ENCODE measurements at places on chromosomes 1 and 21.

DNA sequence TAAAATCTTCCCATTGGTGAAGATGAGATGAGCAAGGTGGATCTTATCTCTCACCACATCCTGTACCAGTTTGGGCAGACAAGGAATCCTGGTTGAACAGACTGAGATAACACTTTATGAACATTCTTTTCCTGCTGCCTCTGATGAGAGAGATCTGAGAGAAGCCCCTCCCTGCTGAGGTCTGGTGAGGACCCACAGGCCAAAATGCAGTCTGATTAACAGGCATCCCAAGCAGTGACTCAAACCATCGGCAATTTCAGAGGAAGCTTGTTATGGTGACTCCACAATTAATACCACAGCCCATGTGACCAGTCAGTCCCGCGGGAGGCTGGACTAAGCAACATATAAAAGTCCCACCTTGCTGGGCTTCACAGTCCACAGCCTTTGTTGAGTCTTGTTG, at the start of gene PRR9:
Gene PRR9 (plus strand): TSS at position 373 of the 400 bp plus-strand sequence. CDS start 561 bp downstream, outside the sequence.
- no peak for DNase-seq

GRCh38 chr1:101945884-101946283, 50.8 kb downstream of the OLFM3 start:
- no peak for DNase-seq

DNA sequence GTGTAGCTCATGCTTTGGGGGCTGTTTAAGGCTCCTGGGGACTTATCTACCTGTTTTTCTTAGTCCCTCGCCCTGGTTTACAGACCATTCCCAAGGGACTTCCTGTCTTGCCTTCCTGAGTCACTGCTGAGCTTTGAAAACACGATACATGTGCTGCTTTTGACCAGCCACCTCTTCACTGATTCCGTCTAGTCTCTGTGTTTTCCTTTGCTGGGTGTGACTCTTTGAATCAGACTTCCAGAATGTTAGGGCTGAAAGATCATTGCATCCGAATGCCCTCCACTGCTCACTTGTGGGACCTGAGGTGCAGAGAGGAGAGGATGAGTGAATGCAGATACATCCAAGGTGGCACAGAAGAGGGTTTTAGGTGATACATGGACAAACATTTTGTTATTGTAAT, 35.4 kb upstream of the CITED4 start:
- no peak for DNase-seq

DNA sequence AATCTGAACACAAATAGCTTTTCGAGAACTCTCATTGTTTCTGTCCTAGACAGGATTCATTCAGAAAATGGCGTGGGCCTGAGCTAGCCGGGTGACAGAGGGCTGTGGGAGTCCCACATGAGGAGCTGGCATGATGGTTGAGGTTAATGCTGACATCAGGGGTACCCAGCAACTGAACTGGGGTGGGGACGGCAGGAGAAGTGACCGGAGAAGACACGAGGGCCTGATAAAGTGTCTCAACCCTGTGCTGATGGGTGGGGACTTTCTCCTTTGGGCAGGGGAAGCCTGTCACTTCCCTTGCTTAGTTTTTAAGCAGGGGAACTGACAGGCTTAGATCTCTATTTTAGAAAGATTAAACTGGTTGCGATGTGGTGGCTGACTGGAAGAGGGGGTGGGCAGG, 14.6 kb downstream of the CHIT1 start:
- DNase-seq, result no peak

GRCh38 chr1:154695985-154696384, 88.0 kb upstream of the ADAR start:
- no peak for DNase-seq

All from coronary artery (tissue), 2 donors.